Peyer's patch (tissue), 4 donors: ENCODE measurements at places on chromosomes 13 and 19. TPM values are rescaled to one million over a fixed set of nuclear protein-coding genes. Genes with fewer than 3 reads are reported as not detected.

The COMP gene
- total RNA-seq = not detected

The BEST2 gene
- total RNA-seq = 82.0 TPM

The ZNF441 gene
- 6.8 TPM for total RNA-seq

The OVOL3 gene
- total RNA-seq = not detected

The C13orf42 gene
- not detected for total RNA-seq

The ZNF737 gene
- total RNA-seq = 60.2 TPM

The KIR3DL2 gene
- not detected for total RNA-seq

The ZNF880 gene
- 8.6 TPM for total RNA-seq

The CEACAM20 gene
- total RNA-seq = 490 TPM

The CEBPA gene
- 87.2 TPM for total RNA-seq

The SIGLEC12 gene
- total RNA-seq = 2.5 TPM

The PSG11 gene
- not detected for total RNA-seq

The SIGLEC10 gene
- 0.53 TPM for total RNA-seq

- no peaks in the 10 kb centered on the region for H3K4me1 ChIP-seq
- H3K4me3 ChIP-seq = no peak overlapping the region
- no peak for DNase-seq
- H3K27me3 ChIP-seq = no peaks in the 10 kb centered on the region
- peak overlapping the region; percentile 43 for H3K27ac ChIP-seq
These were observed 8.6 kb downstream of the KDM4B start for GRCh38 chr19:4977299-4978174.

DNA sequence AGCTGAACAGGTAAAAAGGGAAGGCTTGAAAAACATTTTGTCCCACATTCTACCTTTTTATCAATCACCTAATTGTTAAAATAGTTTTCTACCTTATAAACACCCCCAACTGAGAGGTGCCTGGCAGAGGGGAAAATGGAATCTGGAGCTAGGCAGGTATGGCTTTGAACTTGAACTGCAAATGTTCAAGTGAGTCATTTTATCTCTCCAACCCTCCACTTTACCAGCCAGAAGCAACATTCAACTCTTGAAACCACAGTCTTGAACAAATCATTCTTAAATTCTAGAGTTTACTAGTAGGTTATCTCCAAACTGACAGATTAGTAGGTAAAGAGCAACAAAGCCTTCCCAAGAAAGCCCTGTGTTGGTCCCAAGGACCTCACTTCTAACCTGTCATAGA lies 116.9 kb downstream of the ABCC4 start:
- no peak for DNase-seq
- no peak overlapping the region for H3K27ac ChIP-seq
- no peaks in the 10 kb centered on the region for H3K27me3 ChIP-seq
- H3K4me1 ChIP-seq = no peaks in the 10 kb centered on the region
- H3K36me3 ChIP-seq = no peaks in the 10 kb centered on the region

GRCh38 chr19:29299416-29300380 lies 86.7 kb upstream of the UQCRFS1 start:
- H3K4me1 ChIP-seq = no peaks in the 10 kb centered on the region
- no peaks in the 10 kb centered on the region for H3K36me3 ChIP-seq
- H3K27ac ChIP-seq = no peak overlapping the region
- no peaks in the 10 kb centered on the region for H3K27me3 ChIP-seq

DNA sequence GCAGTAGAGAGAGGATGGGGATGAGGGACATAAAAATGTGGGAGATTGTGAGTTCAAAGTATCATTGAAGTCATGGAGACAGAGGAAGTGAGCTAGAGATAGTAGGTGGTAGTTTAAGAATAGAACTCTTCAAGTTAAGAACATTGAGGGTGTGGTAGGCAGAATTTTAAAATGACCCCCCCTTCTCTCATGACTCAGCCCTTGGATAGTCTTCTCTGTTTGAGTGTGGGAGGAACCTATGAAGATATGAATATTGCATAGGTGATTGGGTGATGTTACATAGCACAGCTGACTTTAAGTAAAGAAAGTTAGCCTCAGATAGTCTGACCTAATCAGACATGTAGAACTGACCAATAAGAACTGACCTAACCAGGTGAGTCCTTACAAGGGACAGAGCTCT lies 418.6 kb downstream of the FOXO1 start:
- no peak overlapping the region for H3K4me3 ChIP-seq
- H3K36me3 ChIP-seq = no peaks in the 10 kb centered on the region
- H3K27me3 ChIP-seq = no peaks in the 10 kb centered on the region
- no peak overlapping the region for H3K27ac ChIP-seq
- no peaks in the 10 kb centered on the region for H3K4me1 ChIP-seq

- no peak for DNase-seq
- no peak overlapping the region for H3K27ac ChIP-seq
- no peaks in the 10 kb centered on the region for H3K27me3 ChIP-seq
- peaks cover under 1% of the 10 kb centered on the region for H3K4me1 ChIP-seq
- H3K4me3 ChIP-seq = no peak overlapping the region
These were observed 6.5 kb upstream of the FKRP start for GRCh38 chr19:46739290-46739771.

DNA sequence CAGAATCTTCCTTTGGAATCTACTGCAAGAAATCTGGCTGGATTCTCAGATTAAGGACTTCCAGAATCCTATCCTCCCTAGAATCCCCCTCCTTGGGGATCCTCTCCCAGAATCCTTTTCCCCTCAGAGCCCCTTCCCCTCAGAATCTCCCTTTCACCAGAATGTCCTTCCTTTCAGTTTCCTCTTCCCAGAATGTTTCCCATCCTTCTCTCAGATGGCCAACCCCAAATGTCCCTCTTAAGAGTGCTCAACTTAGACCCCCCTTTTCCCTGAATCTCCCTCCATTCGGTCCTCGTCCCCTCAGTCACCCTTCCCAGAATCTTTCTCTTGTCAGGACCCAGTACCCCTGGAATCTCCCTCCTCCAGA lies 584 bp upstream of the RPS16 start:
- H3K4me1 ChIP-seq = peaks cover 7% of the 10 kb centered on the region
- H3K27me3 ChIP-seq = no peaks in the 10 kb centered on the region
- peaks cover 27% of the 10 kb centered on the region for H3K36me3 ChIP-seq
- peak overlapping the region; percentile 88 for H3K27ac ChIP-seq

GRCh38 chr13:33015241-33015668 lies 968 bp upstream of the KL start:
- H3K36me3 ChIP-seq = no peaks in the 10 kb centered on the region
- no peak overlapping the region for H3K4me3 ChIP-seq
- no peaks in the 10 kb centered on the region for H3K4me1 ChIP-seq
- no peak overlapping the region for H3K27ac ChIP-seq
- H3K27me3 ChIP-seq = no peaks in the 10 kb centered on the region
- no peak for DNase-seq

- H3K27ac ChIP-seq = no peak overlapping the region
- no peak for DNase-seq
- H3K36me3 ChIP-seq = no peaks in the 10 kb centered on the region
These were observed 136.0 kb upstream of the USP29 start for GRCh38 chr19:56983804-56984203.

DNA sequence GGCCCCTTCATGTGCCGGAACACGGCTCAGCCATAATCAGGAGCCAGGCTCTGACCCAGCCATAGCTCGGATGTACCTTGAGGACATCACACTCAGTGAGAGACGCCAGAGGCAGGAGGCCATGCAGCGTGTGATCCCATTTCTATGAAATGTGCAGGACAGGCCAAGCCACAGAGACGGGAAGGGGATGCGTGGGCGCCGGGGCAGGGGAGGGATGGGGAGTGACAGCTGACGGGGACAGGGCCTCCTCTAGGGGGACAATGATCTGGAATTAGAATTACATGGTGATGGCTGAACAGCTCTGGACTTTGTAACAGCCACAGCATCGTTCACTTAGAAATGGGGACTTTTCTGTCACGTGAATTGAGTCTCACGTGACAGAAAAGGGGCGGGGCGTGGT lies 34.9 kb downstream of the SBNO2 start:
- H3K4me3 ChIP-seq = no peak overlapping the region
- H3K36me3 ChIP-seq = no peaks in the 10 kb centered on the region
- H3K4me1 ChIP-seq = peaks cover 17% of the 10 kb centered on the region
- no peak for DNase-seq
- no peaks in the 10 kb centered on the region for H3K27me3 ChIP-seq

DNA sequence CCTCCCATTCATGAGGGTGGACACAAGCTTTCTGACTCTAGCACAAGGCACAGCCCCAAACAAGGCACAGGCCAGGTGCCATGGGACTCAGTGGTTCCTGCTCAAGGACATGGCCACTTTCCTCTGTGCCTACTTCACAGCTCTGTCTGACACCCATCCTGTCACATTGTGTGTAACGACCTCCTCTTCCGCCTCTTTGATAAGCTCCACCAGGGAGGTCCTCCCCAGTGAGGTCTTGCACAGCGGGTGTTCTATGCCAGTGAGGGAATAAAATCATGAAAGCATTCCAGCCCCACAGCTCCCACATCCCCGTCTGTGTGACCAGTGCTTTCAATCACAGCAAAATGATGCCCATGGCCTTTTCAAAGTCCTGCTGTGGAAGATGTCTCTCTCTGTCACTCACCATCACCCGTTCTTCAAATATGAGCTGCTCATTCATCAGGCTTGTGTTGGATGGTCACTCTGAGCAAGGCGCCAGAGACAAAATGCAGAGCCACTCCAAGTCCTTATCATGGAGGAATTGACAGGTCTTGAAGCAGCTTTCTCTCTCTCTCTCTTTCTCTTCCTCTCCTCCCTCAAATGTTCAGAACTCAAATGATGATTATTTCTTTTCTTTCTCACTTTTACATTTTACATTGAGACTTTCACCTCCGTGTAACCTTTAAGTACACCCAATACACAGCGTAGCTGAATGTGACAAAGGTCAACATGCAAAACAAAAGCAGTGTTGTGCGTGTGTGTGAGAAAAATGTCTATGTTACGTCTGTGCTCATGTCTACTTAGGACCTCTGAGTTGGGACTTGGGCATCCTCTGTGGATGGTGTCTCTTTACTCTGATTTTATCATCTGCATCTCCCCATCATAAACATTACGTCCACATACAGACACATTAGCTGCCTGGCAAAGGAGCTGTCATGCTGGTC lies 8.0 kb upstream of the SPATA13 start:
- no peak overlapping the region for H3K4me3 ChIP-seq
- no peak for DNase-seq
- no peaks in the 10 kb centered on the region for H3K4me1 ChIP-seq
- H3K27ac ChIP-seq = no peak overlapping the region
- H3K36me3 ChIP-seq = no peaks in the 10 kb centered on the region

- H3K4me1 ChIP-seq = no peaks in the 10 kb centered on the region
- H3K4me3 ChIP-seq = no peak overlapping the region
- no peak overlapping the region for H3K27ac ChIP-seq
- H3K27me3 ChIP-seq = no peaks in the 10 kb centered on the region
These were observed 1971.4 kb downstream of the OLFM4 start for GRCh38 chr13:55000043-55000442.

- H3K36me3 ChIP-seq = no peaks in the 10 kb centered on the region
- H3K4me3 ChIP-seq = no peak overlapping the region
- H3K4me1 ChIP-seq = no peaks in the 10 kb centered on the region
- no peak for DNase-seq
These were observed 541.1 kb upstream of the SPRY2 start for GRCh38 chr13:80881942-80882445.

DNA sequence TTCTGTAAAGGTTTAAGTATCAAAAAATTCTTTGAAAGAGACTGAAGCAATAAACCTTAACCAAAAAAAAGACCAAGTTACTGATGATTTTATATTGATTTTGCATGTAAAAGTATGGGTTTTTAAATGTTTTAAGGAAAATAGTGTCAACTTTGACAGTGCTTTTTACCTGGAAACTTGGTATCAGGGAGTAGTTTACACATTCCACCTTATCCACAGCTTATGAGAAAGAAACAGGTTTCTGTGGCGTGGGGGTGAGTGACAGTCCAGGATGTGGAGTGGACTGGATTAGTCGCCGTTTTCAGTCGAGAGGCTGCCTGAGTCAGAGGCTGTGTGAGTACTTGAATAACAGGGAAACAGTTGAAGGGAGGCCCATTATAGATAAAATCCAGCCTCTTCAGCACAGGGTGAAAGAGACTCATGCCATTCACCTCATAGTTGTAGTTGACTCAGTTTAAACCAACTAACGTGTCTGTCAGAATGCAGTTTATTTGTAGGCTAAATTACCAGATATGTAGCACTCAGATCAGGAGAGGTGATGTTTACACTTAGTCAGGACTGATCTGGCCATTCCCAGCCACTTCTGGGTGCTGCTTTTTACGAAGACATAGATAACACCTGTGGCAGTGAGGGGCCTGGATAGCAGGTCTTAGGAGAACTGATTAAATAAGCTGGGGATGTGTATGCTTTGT lies 595 bp upstream of the GPR183 start:
- peak; percentile 74 for DNase-seq
- H3K27me3 ChIP-seq = no peaks in the 10 kb centered on the region
- peak overlapping the region; percentile 69 for H3K27ac ChIP-seq
- peaks cover 3% of the 10 kb centered on the region for H3K4me1 ChIP-seq
- no peaks in the 10 kb centered on the region for H3K36me3 ChIP-seq

GRCh38 chr13:46097015-46097414 lies 7.8 kb downstream of the CPB2 start:
- DNase-seq = no peak
- no peak overlapping the region for H3K27ac ChIP-seq
- no peaks in the 10 kb centered on the region for H3K27me3 ChIP-seq
- no peaks in the 10 kb centered on the region for H3K4me1 ChIP-seq
- H3K4me3 ChIP-seq = no peak overlapping the region
- H3K36me3 ChIP-seq = no peaks in the 10 kb centered on the region

- no peaks in the 10 kb centered on the region for H3K36me3 ChIP-seq
- no peaks in the 10 kb centered on the region for H3K27me3 ChIP-seq
These were observed 315.6 kb downstream of the DLEU7 start for GRCh38 chr13:50527612-50528509.
